ENCODE measurements at places on chromosomes 7 and 10.

DNA sequence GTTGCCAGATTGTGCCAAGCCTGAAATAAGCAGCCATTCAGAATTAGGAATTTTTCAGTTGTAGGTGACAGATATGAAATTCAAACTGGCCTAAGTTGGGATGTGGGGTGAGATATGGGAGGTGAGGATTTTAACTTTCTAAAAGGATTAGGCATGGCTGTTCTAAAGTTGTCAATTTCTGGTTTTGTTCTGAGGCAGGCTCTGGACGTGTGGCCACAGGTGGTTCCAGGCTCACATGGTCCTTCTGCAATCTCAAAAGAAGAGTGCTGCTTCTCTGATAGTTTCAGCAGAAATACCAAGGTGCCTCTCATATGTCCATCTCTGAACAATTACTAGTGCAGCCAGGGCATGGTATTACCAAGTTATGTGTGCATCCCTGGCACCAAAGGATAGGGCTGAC is 21.4 kb downstream of the EFCAB10 start:
- no peak for DNase-seq

GRCh38 chr7:12690041-12690878 is 2.8 kb downstream of the ARL4A start:
- DNase-seq, result no peak

DNA sequence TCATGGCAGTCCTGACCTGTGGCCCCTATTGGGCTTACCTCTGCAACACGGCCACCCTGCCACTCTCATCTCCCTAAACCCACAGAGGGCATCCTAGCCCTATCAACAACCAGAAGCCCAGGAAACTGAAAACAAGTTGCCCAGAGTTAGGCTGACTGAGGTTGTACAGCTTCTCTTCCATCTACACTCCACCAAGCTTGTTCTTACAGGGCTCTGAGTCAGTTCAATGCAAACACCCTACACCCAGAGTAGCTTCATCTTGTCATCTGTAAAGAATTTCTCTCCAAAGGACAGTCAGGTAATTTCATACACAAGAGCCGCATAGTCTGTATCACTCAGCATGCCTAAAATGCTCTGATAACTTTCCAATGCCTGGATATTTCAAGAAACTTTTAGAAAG is 175.4 kb downstream of the ARID5B start:
- DNase-seq, result no peak

- no peak for DNase-seq
Measured at GRCh38 chr10:48520184-48520506, 84.7 kb downstream of the ARHGAP22 start.

GRCh38 chr10:5199398-5199797 is 2.8 kb downstream of the AKR1C4 start:
- no peak for DNase-seq

DNA sequence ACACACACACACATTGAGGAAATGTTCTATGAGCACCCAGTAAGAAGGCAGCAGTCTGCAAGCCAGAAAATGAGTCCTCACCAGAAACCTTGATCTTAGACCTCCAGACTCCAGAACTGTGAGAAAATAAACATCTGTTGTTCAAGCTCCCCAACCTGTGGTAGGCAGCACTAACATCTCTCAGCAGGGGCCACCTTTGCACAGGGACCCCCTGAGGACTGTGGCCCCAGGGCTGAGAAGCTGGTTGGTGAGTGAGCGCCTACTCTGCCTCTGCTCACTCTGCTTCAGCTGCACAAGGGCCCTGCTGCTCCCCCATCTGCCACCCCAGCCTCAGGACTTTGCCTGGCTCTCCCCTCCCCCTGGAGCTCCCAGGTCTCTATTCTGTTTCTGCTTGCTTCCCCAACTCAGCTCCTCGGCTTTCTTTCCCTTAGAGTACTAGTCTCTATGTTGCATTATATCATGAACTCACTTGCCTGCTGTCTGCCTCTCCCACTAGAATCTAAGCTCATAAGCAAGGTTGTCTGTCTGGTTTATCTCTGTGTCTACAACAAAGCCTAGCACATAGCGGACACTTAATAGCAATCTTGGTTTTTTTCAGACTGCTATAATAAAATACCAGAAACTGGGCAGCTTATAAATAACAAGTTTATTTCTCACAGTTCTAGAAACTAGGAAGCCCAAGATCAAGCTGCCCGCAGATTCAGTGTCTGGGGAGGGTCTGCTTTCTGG is 40.4 kb upstream of the PRLHR start:
- DNase-seq, result no peak

GRCh38 chr10:8045726-8046494 is 8.6 kb upstream of the GATA3 start:
- DNase-seq, result no peak

- DNase-seq, result no peak
Measured at GRCh38 chr10:121087129-121087528, 236.0 kb downstream of the WDR11 start.
